ENCODE measurements at places on chromosomes 7 and 10.

DNA sequence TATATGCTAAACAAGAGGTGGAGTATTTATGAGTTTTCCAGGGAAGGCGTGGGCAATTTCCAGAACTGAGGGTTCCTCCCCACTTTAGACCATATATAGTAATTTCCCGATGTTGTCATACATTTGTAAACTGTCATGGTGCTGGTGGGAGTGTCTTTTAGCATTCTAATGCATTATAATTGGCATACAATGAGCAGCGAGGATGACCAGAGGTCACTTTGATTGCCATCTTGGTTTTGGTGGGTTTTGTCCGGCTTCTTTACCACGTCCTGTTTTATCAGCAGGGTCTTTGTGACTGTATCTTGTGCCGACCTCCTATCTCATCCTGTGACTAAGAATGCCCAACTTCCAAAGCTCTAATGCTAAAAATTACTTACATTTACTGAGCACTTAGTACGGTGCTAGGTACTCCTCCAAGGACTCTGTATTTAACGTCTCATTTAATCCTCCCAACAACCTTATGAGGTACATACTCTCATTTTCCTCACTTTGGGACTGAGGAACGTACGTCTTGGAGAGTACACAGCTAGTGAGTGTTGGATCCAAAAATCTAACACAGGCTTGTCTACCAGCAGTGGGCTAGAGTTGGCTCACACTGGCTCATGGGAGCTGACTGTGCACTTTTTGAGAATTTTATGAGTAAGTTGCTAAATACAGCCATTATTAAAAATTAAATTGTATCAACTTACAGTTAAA is 144.8 kb upstream of the NEBL start:
- no peak for DNase-seq

- no peak for DNase-seq
Observed at GRCh38 chr7:42964849-42965805, 33.0 kb downstream of the MRPL32 start.

- no peak for DNase-seq
Observed at GRCh38 chr7:106369352-106369751, 84.6 kb upstream of the NAMPT start.

DNA sequence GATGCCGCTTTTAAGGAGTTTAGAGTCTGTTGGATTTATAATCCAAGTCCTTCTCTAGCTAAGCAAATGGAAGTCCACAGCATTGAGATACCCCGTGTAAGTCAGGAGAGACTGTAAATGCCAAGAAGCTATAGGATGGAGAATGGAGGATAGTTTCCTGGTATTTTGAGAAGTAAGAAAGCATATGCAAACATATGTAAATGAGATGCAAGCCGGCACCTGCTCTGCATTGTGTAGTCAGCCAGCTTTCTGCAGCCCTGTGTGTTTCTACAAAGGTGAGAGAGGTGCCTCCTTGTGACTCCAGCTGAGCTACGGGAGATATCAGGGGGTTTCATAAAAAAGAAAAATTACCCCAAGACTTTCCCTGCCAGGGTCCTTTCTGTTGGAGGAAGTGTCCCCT is 176.3 kb downstream of the RPS24 start:
- no peak for DNase-seq

DNA sequence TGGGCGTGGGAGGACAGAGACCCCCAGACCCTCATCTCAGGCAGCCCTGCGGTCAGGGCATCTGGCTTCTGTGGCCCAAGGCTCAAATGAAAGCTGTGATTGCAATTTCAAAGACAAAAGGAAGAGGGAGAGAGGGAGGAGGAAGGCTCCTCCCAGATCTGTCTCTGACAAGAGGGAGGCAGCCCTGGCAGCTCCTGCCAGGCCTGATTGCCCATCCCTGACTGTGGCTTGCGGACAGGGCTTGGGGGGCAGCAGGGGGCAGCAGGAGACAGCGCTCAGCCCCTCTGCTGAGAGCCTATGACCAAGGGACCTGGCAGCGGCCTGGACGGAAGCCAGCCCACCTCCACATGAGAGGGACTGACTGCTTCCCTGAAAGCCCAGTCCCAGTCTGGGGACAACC is 91.8 kb downstream of the PTPRN2 start:
- DNase-seq: no peak

DNA sequence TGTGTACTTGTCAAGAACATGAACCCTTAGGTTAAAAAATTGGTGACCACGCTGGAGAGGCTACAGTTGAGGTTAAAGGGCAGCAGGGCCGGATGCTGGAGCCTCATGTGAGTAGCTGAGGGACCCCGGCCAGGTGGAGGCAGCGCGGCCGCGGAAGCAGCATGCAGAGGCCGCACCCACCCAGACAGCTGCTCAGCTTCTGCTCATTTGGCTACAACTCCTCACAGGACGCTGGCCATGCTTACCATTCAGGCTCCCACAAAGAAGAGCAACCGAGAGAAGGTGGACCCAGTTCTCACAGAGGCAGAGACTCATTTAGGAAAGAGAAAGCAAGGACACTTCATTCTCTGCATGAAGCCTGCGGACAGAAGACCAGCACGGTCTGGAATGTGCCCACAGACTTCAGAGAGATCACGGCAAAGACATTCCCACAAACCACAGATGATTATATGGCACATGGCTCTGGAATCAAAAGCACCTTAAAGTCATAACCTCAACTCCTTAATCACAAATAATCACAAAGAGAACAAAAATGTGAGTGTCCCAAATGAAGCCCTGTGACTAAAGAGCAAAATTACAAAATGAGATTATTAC is 94.4 kb downstream of the VOPP1 start:
- DNase-seq: no peak

- DNase-seq: no peak
Observed at GRCh38 chr10:104317269-104317710, 21.0 kb downstream of the ITPRIP start.

GRCh38 chr10:109898666-109899355 is 24.5 kb downstream of the XPNPEP1 start:
- no peak for DNase-seq

GRCh38 chr7:120732256-120732655 is 125.7 kb downstream of the TSPAN12 start:
- no peak for DNase-seq

GRCh38 chr10:18044976-18045720 is 93.4 kb downstream of the SLC39A12 start:
- DNase-seq: no peak

GRCh38 chr10:7306147-7306546 is 104.7 kb downstream of the SFMBT2 start:
- DNase-seq: no peak

DNA sequence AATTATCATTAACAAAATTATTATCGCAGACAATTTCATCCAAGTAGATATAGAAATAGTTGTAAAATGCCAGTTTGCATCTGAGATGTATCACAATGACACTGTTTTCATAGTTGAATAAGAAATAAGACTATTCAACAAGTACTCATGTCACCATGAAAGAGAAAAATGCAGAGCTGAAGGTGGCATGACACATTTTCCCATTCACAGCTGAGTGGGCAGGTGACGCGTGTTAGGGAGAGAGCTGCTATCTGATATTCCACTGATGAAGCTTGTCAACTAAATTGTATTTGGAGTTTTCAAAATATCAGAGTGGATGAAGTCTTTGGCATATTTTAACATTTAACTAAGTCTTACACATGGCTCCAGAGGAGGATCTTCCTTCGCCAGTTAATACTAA is 70.3 kb upstream of the HDAC9 start:
- no peak for DNase-seq

GRCh38 chr10:36017137-36017536 is 375.0 kb upstream of the FZD8 start:
- no peak for DNase-seq

DNA sequence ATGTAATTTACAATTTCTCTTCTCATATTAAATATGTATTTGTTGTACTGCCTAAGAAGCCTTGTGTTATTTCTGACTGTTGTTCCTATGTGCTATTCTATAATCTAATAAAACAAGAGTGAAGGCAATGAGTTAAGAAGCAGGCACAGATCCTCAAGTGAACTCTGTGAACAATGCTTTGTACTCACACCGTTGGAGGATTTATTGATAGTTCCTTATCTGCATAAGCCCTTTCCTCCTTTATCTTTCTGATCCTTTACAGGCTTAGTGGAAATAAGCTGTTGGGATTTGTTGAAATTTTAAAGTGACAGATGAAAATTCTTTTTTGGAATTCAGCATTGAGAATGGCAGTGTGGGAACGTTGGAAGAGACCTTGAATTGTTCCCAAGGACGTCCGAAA is 329.6 kb upstream of the NPVF start:
- DNase-seq: no peak

- DNase-seq: no peak
Observed at GRCh38 chr7:1566687-1567048, 3.2 kb downstream of the PSMG3 start.

DNA sequence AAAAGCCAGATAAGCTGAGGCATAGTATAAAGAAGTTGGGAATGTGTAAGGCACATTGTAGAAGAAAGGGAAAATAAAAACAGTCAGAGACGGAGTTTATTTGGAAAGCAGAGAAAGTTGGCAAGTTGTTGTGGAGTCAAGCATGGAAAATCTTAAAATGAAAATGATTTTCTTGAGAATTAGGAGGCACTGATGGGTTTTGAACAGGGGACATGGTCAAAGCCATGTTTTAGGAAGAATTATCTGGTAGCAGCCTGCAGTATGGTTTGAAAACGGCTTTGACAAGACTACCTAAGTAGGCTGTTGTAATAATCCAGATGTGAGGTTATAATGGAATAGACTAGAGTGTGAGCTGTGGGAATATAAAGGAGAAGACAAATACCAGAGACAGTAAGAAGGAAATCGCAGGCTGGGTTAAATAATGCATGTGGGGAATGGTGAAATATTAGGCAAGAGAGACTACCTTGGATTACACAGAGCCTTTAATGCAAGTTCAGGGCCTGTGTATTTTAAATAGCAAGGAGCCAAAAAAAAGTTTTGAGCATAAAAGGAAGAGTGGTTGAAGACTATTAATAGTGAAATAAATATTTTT is 130.4 kb upstream of the MEOX2 start:
- no peak for DNase-seq

DNA sequence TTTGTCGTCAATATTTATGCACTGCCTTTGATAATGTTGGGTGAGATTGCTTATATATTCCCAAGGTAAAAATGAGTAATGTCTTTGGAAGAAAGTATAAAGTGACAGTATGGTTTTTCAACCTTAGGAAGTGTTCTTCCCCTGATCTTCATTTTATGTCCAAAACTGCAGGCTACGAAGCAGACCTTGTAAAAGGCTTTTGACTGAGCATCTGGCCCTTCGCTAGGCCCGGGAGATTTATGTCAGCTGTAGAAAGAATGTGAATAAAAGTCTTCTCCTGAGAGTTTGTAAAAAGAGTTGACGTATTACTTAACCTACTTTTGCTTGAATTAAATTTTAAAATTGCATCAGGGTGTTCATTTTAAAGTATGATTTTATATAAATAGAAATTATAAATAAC is 116.8 kb downstream of the CPED1 start:
- no peak for DNase-seq

- DNase-seq: no peak
Observed at GRCh38 chr10:29471544-29471859, 163.3 kb downstream of the SVIL start.

- no peak for DNase-seq
Observed at GRCh38 chr7:55078465-55079372, 59.9 kb downstream of the EGFR start.

GRCh38 chr7:130938661-130939060 is 204.7 kb upstream of the KLF14 start:
- DNase-seq: no peak

DNA sequence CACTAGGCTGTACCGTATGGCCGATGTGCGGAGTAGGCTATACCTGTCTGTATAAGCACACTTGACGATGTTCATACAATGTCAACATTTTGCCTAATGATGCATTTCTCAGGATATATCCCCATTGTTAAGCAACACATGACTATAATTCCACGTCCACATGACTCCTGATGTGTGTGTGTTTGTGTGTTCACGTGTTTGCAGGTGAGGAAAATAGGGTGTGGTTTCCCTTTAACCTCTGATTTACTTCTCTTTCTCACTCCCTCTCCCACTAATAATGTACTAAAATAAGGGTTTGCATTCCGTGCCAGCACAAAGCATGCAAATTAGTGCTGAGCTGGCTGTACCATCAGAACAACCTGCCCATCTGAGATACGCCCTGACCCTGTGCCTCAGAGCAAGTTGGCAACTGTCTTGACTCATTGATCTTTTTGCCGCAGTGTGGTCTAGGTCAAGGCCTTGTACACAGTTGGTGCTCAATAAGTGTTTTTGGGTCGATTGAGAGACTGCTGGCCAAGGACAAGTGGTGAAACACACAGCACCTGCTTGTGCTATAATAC is 64.6 kb upstream of the DOCK1 start:
- no peak for DNase-seq

DNA sequence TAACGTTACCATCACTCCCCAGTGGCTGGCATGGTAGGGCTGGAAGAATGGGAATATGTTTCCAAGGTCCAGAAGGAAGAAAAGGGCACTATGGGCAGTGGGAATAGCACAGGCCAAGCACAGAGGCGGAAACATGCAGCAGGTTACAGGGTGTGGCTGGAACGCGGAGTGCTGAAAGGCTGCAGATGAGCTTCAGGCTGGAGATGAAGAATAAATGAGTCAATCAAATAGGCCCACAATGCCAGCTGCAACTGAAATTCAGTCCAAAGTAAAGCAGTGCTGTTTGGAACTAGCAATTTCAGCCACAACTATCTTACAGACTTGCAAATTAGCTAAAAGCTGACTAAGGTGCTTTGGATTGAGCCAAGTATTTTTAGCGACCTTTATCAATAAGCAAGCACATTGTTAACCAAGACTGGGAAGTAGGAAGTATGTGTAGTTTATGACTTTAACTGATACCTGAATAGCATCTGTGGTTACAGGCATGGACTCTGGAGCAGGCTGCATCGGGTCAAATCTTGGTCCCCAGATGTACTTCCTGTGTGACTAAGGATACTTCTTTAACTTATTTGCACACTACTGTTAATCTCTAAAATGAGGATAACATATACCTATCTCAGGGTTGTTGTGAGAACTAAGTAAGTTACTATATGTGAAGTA is 77.5 kb upstream of the CTTNBP2 start:
- no peak for DNase-seq

GRCh38 chr10:80204677-80205476 is 460 bp downstream of the ANXA11 start:
- DNase-seq: peak; percentile 28

GRCh38 chr10:45550903-45551786 is 121.4 kb downstream of the ZFAND4 start:
- no peak for DNase-seq

GRCh38 chr10:87635498-87636312 is 24.0 kb upstream of the PAPSS2 start:
- DNase-seq: no peak

- DNase-seq: no peak
Observed at GRCh38 chr10:14508725-14509124, 178.0 kb upstream of the FRMD4A start.

- DNase-seq: no peak
Observed at GRCh38 chr7:24343614-24344013, 59.6 kb downstream of the NPY start.

All from T-helper 17 cell (primary cell).